ENCODE measurements at places on chromosomes 16 and 17. TPM values are rescaled to one million over a fixed set of nuclear protein-coding genes. Genes with fewer than 3 reads are reported as not detected.

Gene GNG13
- not detected for total RNA-seq

Gene ATP2A1
- total RNA-seq, result 3.8 TPM

Gene MSLN
- not detected for total RNA-seq

Gene GPRC5C
- 0.41 TPM for total RNA-seq

Gene PRSS36
- not detected for total RNA-seq

Gene CA10
- not detected for total RNA-seq

Gene SHISA6
- not detected for total RNA-seq

Gene ZNF750
- total RNA-seq, result not detected

Gene CIBAR2
- total RNA-seq, result not detected

Gene TBC1D3E
- not detected for total RNA-seq

Gene EVPL
- 0.02 TPM for total RNA-seq

Gene DNAH2
- not detected for total RNA-seq

Gene PRM3
- not detected for total RNA-seq

Gene HS3ST3A1
- 0.85 TPM for total RNA-seq

Gene GRIN2A
- not detected for total RNA-seq

Gene CCDC102A
- total RNA-seq, result 7.9 TPM

Gene CCL5
- total RNA-seq, result 120 TPM

Gene CCL17
- 1.6 TPM for total RNA-seq

Gene SLC16A6
- 3.6 TPM for total RNA-seq
